Stimulated activated naive CD8-positive, alpha-beta T cell treated with anti-CD3 and anti-CD28 coated beads, Interleukin-15, Interleukin-2, amounts not matched to agents 100 U/mL and 50 U/mL, for 24 hours (primary cell): ENCODE measurements at places on chromosomes 3 and 15.
A peak's percentile ranks its signal among the peaks of the same experiment; 100 is the strongest.

- DNase-seq: no peak
Measured at GRCh38 chr3:157257101-157257500, 97.2 kb upstream of the CCNL1 start.

DNA sequence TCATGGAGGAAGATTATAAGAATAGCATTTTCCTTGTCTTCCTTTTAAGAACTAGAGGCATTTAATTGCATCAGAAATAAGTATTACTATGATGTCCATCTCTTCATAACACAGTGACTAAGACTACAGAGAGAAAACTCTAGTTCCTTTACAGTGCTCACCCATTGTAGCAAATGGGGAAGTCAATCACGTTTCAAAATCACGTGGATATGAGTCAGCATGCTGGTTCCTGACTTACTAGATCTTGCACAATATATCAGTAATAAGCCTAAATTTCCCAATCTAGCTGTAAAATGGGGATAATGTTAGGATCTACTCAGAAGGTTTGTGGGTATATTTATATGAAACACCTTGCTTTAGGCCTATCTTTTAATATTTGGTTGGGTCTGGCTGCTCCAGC, 254.8 kb upstream of the EOMES start:
- no peak for DNase-seq

GRCh38 chr3:31695280-31696008, 162.7 kb downstream of the STT3B start:
- DNase-seq: peak; percentile 19

- no peak for DNase-seq
Measured at GRCh38 chr3:58743296-58743695, 76.7 kb upstream of the FAM3D start.

DNA sequence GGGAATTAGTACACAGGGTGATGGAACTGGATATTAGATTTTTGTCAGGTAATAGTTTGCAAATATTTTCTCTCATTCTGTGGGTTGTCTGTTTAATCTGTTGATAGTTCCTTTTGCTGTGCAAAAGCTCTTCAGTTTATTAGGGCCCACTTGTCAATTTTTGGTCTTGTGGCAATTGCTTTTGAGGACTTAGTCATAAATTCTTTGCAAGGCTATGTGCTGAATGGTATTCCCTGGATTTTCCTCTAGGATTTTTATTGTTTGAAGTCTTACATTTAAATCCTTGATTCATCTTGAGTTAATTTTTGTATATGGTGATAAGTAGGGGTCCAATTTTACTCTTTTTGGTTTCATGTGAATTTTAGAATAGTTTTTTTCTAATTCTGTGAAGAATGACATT, 111.3 kb downstream of the ARRDC4 start:
- no peak for DNase-seq

DNA sequence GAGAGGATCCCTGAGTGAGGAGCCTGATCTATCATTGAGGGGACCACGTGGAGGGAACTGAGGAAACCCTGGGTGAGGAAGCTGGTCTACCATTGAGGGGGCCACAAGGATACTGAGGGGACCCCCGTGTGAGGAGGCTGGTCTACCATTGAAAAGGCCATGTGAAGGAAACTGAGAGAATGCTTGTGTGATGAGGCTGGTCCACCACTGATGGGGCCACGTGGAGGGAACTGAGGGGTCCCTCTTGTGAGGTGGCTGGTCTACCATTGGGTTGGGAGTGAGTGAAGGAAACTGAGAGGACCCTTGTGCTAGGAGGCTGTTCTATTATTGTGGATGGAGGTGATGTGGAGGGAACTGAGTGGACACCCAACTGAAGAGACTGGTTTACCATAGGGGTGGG, 161.3 kb downstream of the FBLN2 start:
- no peak for DNase-seq

GRCh38 chr15:78421238-78421965, 16.6 kb upstream of the IREB2 start:
- DNase-seq: no peak

DNA sequence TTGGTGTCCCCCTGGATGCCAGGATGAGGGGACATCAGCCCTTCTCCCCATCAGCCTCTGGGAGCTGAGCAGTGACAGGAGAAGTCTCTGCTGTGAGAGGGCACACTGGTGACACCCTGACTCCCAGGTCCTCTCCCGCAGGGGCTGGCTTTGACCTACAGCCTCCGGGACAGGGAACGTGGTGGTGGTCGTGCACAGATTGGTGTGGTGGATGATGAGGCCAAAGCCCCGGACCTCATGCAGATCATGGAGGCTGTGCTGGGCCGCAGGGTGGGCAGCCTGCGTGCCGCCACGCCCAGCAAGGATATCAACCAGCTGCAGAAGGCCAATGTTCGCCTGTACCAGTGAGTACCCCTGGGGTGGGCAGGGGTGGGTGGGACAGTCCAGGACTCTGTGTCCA, 6.8 kb downstream of the VILL start:
- DNase-seq: no peak

DNA sequence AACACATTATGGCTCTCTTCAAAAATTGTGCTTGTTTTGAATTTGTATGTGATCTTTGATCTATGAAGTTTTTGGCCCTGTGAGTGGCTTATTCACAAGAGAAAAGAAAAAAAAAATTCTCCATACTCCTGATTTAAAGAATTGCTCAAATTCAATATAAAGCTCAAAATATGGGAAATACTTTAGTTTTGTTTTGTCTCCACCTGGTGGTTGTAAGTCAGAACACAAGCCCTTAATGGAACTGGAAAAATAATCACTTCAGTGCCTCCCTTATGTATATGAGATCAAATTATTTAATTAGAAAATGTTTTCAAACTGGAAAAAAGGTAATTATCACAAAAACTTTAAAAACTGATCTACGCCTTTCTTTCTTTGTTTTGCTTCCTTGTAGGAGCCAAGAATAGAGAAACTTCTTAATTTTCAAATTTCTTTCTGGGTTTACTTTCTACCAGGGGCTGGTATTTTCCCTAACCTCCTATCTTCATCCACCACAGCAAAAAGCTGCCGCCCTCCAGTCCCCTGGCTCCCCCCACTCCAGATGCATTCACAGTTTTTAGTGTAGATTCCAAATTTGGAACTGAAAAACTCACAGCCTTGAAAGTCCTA, 50.6 kb downstream of the SERP1 start:
- peak; percentile 7 for DNase-seq

DNA sequence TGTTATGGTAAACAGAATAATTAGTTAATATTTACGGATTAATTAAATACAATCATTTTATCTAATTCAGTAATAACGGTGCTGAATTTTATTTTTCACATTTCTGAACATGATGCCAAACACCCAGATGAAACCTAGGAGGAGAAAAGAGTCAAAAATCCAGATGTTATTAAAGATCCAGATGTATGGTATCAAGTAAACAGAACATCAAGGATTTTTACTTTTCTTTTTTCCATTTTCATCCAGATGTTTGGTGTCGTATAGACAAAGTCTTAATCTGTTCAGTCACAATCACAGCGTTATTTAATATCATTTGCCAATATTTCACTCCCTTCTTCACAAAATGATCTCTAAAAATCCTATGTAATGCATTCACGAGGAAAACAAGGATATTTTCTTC, 64.0 kb upstream of the NR2F2 start:
- DNase-seq: no peak

DNA sequence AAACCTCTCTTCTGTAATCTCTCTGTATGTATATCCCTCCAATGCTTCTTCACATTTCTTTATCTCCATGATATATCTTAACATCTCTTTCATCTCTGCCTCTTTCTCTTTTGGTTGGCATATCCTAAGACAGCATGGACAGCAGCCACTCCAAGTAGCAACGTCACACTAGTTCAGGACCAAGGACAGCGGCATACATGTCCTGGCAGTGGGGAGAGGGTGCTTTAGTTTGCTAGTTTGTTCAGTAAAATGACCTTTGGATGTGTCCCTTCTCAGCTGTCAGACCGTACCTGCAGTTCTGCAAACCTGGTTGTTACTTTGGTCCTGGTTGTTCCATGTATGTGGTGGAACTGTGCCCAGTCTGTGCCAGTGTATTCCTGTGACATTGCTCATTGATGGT, 225.6 kb upstream of the ROPN1 start:
- DNase-seq: peak; percentile 12

- DNase-seq: no peak
Measured at GRCh38 chr3:141240286-141240685, 8.7 kb downstream of the PXYLP1 start.

DNA sequence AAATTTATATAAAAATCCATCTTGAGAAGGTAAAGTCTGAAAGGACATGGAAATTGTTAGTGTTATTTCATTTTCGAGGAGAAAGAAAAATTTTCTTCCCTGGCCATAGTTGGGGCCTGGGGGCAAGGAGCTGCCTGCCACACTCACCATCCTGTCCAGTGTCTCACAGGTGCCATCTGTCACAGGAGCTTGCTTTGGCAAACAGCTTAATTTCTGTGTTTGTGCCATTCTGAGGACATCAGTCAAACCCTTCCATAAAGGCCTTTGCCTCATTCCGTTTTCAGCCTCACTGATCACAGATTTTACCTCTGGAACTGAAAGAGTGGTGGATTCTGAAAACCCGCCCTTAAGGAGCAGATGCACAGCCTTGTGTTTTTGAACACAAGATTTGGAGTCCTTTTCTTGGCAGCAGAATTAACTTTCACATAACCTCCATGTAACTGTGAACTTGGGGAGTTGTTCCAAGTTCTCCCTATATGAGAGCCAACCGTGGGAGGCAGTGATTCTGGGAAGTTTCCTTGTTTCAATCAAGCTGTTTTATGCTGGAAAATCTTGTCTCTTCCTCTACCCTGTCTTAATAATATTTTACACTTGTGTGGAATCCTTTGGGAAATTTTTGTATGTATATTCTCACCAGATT, 254.7 kb downstream of the CACNA2D3 start:
- no peak for DNase-seq

DNA sequence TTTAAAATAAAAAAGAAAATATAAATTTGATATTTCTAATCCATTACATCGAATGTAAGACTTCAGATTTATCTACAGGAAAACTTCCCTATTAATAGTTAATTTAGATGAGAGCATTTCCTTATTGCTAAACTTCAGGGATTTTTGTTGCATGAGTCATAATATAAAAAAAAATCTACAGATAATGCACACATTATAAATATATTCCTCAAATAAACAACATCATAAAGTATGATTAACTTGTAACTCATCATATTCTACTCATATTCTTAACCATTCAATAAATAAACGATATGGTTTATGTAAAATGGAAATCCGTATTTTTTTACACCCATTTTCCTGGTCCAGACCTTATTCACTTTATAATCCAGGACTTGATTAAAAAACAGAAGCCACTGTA, 477.0 kb downstream of the EPHA3 start:
- DNase-seq: no peak

- DNase-seq: no peak
Measured at GRCh38 chr3:45972534-45973402, 22.9 kb downstream of the FYCO1 start.

DNA sequence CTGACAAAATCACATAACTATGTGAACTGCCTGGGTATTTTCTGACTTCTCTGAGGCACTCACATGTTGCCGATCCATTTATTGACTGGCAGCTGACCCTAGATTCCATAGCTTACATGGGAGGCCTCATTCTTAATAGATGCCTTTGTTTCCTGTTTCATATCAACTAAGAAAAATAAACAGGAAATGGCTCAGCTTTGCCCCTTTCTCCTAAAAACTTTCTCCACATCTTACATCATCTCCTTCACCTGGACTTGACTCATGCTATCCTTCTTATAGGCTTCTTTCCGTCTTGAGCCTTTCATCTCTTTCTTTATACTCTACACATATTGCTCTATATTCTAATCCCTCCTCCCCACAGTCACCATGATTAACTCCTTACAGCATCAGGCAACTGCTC, 38.0 kb downstream of the TXNRD3 start:
- DNase-seq: no peak

GRCh38 chr3:97835761-97836160, 13.9 kb downstream of the CRYBG3 start:
- DNase-seq: no peak

DNA sequence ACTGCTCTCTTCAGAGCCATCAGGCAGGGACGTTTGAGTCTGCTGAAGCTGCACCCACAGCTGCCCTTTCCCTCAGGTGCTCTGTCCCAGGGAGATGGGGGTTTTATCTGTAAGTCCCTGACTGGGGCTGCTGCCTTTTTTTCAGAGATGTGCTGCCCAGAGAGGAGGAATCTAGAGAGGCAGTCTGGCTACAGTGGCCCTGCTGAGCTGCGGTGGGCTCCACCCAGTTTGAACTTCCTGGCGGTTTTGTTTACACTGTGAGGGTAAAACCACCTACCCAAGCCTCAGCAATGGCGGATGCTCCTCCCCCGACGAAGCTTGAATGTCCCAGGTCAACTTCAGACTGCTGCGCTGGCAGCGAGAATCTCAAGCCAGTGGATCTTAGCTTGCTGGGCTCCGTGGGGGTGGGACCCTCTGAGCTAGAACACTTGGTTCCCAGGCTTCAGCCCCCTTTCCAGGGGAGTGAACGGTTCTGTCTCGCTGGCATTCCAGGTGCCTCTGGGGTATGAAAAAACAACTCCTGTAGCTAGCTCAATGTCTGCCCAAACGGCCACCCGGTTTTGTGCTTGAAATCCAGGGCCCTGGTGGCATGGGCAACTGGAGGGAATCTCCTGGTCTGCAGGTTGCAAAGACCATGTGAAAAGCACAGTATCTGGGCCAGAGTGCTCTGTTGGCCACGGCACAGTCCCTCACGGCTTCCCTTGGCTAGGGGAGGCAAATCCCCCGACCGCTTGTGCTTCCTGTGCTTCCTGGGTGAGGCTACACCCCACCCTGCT, 21.1 kb upstream of the ST6GAL1 start:
- DNase-seq: peak; percentile 75

DNA sequence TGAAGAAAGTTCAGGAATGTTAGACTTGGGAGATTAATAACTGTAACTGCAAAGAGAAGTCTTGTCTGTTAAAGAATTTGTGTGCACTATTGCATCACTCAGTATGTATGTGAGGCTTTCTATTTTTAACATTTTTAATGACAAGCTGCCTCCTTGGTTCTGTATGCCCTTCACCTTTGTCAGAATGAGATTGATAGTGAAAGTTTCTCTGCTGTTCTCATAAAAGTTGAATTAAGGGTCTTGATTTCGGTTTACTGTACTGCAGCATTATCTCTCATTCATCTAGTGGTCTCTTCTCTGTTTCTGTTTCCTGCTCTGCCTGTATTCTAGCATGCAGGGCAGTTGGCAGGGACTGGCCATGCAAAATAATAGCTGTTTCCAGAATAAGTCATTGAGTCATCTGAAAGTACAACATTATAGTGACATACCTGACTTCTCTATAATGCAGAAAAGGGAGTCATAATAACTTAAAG, 454.9 kb downstream of the IL5RA start:
- DNase-seq: no peak

DNA sequence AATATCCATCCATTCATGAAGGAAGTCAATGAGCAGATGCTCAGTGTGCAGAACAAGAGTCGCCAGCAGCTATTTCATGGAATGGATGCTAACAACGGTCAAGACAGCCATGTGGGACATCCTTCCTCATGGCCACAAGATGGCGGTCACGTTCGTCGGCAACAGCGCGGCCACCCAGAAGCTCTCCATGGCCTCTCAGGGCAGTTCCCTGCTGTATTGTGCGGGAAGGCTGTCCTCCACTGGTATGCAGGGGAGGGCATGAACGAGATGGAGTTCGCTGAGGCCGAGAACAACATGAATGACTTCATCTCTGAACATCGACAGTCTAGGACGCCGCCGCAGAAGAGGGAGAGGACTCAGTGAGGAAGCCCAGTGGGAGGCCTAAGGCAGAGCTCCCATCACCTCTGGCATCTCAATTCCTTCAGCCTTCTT, 208.3 kb downstream of the TJP1 start:
- DNase-seq: no peak
